Activated naive CD4-positive, alpha-beta T cell treated with anti-CD3 and anti-CD28 coated beads for 36 hours (primary cell): ENCODE measurements at places on chromosomes 1 and 21. TPM values are rescaled to one million over a fixed set of nuclear protein-coding genes. Genes with fewer than 3 reads are reported as not detected.

The KRTAP10-10 gene
- not detected for total RNA-seq

The CR1L gene
- not detected for total RNA-seq

The CYYR1 gene
- not detected for total RNA-seq

- H3K4me3 ChIP-seq, result no peak overlapping the region
- DNase-seq, result peak; percentile 61
Observed at GRCh38 chr1:31848381-31848897, 32.6 kb upstream of the SPOCD1 start.

GRCh38 chr1:45686015-45686287, 382 bp downstream of the GPBP1L1 start:
- peak; percentile 80 for DNase-seq
- peaks cover 20% of the 10 kb centered on the region for H3K36me3 ChIP-seq
- no peaks in the 10 kb centered on the region for H3K27me3 ChIP-seq
- H3K27ac ChIP-seq, result peak overlapping the region; percentile 100
- peaks cover 51% of the 10 kb centered on the region for H3K4me1 ChIP-seq

DNA sequence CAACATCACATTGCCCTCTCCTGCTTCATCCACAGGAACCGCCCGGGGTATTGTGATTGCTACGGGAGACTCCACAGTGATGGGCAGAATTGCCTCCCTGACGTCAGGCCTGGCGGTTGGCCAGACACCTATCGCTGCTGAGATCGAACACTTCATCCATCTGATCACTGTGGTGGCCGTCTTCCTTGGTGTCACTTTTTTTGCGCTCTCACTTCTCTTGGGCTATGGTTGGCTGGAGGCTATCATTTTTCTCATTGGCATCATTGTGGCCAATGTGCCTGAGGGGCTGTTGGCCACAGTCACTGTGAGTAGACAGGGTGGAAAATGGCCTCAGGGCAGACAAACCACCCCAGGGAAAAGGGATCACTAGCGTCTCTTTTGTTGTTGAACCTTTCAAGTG, 12.7 kb downstream of the ATP1A4 start:
- H3K27ac ChIP-seq, result no peak overlapping the region
- H3K27me3 ChIP-seq, result no peaks in the 10 kb centered on the region
- H3K36me3 ChIP-seq, result no peaks in the 10 kb centered on the region
- no peak for DNase-seq
- H3K4me3 ChIP-seq, result no peak overlapping the region

GRCh38 chr1:172561252-172561651, 28.3 kb downstream of the SUCO start:
- peaks cover 46% of the 10 kb centered on the region for H3K36me3 ChIP-seq
- DNase-seq, result no peak
- no peak overlapping the region for H3K4me3 ChIP-seq
